Activated T-cell treated with anti-CD3 and anti-CD28 coated beads, Interleukin-2, amount 50 U/mL, for 72 hours (primary cell): ENCODE measurements at places on chromosomes 4 and X. TPM values are rescaled to one million over a fixed set of nuclear protein-coding genes. Genes with fewer than 3 reads are reported as not detected.
A peak's percentile ranks its signal among the peaks of the same experiment; 100 is the strongest.

The CENPE gene
- 60.1 TPM for total RNA-seq

The OR13H1 gene
- total RNA-seq = not detected

The CT45A5 gene
- total RNA-seq = 0.35 TPM

The GLUD2 gene
- total RNA-seq = 0.26 TPM

The XPNPEP2 gene
- total RNA-seq = 0.42 TPM

GRCh38 chr4:70402762-70403161, 5.0 kb downstream of the OPRPN start:
- no peaks in the 10 kb centered on the region for H3K27me3 ChIP-seq
- no peak overlapping the region for H3K4me3 ChIP-seq
- H3K27ac ChIP-seq = no peak overlapping the region
- no peaks in the 10 kb centered on the region for H3K4me1 ChIP-seq

GRCh38 chr4:89161841-89162240, 50.5 kb downstream of the TIGD2 start:
- DNase-seq = no peak
- no peak overlapping the region for H3K27ac ChIP-seq
- no peaks in the 10 kb centered on the region for H3K4me1 ChIP-seq
- H3K36me3 ChIP-seq = no peaks in the 10 kb centered on the region
- no peak overlapping the region for H3K4me3 ChIP-seq

- no peaks in the 10 kb centered on the region for H3K4me1 ChIP-seq
- no peaks in the 10 kb centered on the region for H3K36me3 ChIP-seq
These were observed 3.1 kb upstream of the GPR78 start for GRCh38 chr4:8577046-8577445.

GRCh38 chrX:135688137-135688536, 25.3 kb upstream of the CT45A1 start:
- H3K27ac ChIP-seq = no peak overlapping the region
- H3K4me3 ChIP-seq = no peak overlapping the region
- no peak for DNase-seq

GRCh38 chr4:25011135-25011866, 19.4 kb downstream of the LGI2 start:
- no peak overlapping the region for H3K27ac ChIP-seq
- no peaks in the 10 kb centered on the region for H3K36me3 ChIP-seq
- H3K4me3 ChIP-seq = no peak overlapping the region
- no peaks in the 10 kb centered on the region for H3K4me1 ChIP-seq

- peaks cover 1% of the 10 kb centered on the region for H3K36me3 ChIP-seq
- no peaks in the 10 kb centered on the region for H3K27me3 ChIP-seq
- peak overlapping the region; percentile 15 for H3K27ac ChIP-seq
- H3K4me1 ChIP-seq = peaks cover 56% of the 10 kb centered on the region
These were observed 40.2 kb downstream of the SEC24B start for GRCh38 chr4:109473824-109474223.

GRCh38 chr4:41744572-41745291, 3.8 kb downstream of the PHOX2B start:
- no peak overlapping the region for H3K4me3 ChIP-seq
- H3K4me1 ChIP-seq = peaks cover 5% of the 10 kb centered on the region
- peaks cover 5% of the 10 kb centered on the region for H3K36me3 ChIP-seq
- H3K27ac ChIP-seq = no peak overlapping the region
